ENCODE measurements at places on chromosomes 6 and 20.
A peak's percentile ranks its signal among the peaks of the same experiment; 100 is the strongest.

DNA sequence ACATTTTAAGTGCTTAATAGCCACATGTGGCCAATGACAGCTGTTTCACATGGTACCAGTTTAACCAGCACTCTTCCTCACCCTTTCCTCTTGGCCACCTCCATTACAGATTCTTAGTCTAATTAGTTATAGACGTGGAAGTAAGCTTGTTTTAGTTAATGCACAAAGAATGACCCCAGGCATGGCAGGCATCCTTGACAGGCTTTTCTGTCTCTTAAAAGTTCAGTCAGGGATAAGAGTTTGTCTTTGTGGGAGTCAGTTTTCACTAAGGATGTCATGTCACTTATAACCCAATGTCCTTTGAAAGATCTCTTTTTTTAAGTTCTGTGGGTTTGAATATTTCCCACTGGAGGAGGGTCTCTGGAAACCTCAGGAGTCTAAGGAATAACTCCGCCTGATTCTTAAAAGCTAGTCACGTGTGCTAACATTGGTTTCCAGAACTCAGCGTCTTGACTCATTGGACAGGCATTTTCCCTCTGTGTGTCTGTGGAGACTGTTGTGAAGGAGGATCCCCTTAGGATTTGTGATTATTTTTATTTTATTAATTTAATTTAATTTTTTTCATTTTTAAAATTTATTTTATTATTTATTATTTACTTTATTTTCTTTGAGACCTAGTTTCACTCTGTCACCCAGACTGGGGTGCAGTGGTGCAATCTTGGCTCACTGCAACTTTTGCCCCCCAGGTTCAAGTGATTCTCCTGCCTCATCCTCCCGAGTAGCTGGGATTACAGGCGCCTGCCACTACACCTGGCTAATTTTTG, 171.4 kb downstream of the ZFAND3 start:
- peak; percentile 35 for DNase-seq

- DNase-seq: no peak
Observed at GRCh38 chr6:36666826-36667591, 11.5 kb upstream of the CDKN1A start.

DNA sequence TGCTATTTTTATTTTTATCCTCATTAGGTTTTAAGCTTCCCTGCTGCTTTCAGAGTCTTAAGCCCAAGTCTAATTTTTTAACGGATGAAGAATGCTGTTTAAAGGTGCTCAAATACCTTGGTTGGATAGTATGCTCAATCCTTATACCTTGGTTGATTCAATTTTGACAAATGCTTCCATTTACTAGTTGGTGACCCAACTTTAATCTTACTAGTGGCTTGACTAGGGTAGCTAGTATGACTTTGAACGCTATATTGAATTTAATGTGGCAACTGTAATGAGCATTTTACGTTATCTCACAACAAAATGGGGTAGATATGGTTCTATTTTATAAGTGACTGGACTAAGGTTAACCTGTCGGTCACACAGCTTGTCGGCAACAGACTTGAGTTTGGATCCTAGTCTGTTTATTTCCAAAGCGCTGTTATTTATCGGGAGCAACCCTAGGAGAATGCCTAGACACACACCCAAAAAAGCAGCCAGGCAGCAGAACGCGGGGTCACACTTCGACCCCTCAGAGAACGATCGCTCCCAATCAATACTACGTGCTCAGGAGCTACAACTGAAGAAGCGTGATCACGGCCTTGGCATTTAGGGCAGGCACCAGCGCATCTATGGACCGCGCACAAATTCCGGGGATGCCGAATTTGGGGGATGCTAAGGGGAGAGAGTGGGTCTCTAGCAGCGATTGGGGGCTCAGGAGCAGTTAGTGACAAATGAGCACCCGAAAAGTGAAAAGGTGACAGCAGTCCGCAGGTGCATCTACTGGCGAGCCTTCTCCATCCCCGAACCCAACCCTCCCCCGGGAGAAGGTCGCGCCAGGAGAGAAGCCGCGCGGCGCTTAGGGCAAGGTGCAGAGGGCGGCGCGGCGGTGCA, 586 bp upstream of the ALDH5A1 start:
- DNase-seq: no peak

DNA sequence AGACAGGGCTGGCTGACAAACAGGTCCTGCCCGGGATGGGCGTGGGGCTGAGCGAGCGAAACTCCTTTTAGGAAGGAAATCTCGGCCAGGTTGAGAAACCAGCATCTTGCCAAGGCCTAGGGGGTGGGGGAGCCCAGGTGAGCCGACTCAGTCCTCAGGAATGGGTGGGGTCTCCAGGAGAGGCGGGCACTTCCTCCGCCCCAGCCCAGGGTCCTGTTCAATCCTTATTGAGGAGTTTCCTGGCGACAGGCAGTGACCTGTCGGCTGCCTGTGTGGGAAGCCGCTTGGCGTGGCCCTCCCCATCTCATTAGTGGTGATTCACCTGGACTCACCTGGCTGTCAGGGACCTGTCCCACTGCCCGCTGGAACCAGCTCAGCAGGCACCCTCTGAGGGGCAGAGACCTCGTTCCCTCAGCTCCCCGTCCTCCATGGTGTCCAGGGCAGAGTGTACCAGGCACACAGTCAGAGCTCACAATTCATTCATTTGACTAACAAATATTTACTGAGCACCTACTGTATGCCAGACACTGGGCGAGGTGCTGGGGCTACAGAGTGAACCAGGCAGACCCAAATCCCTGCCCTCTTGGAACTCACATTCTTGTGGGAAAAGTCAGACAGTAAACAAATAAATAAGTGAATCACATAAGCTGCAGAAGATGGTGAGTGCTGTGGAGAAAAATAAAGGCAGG, 51.1 kb downstream of the FGD2 start:
- no peak for DNase-seq

DNA sequence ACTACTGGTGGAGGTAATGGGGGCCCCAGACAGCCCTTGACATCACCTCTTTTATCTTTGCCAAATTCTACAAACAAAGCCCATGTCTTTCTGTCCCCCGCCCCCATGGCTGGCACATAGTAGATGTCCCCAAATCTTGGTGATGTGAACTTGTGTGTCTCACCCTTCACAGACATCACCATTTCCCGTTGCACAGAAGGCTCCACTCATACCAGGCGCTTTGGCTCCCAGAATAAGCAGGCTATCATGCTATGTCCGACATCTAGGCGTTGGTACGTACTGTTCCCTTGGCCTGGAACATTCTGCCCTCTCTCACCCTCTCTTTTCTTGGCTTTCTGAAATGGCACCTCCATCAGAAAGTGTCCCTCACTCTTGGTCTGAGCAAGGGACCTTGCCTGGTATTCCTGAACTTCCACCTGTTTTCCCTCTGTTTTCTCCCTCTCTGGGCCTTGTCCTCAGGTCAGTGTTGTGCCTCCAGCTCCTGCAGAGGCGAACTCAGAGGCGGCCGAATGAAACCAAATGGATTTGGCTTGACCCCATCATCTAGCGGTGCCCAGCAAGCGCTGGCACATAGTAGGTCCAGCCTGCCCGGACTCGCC, 968 bp upstream of the CCN5 start:
- DNase-seq: no peak

DNA sequence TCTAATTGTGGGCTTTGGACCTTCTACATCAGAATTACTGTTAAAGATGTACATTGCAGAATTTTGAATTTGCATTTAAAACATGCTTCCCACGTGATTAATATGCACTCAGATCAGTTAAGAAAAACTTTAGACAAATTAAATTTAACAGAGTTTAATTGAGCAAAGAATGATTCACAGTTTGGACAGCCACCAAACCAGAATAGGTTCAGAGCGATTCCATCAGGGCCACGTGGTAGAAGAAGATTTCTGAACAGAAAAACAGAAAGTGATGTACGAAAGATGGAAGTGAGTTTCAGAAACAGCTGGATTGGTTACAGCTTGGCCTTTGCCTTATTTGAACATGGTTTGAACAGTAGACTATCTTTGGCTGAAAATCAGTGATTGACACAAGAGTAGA, 704.2 kb upstream of the MAP3K7 start:
- DNase-seq: no peak

Data from 8988T (cell line).